Activated gamma-delta T cell treated with anti-CD3 and anti-CD28 coated beads, Interleukin-2, amount 50 U/mL, for 16 hours (primary cell): ENCODE measurements at places on chromosomes 1 and 21.

DNA sequence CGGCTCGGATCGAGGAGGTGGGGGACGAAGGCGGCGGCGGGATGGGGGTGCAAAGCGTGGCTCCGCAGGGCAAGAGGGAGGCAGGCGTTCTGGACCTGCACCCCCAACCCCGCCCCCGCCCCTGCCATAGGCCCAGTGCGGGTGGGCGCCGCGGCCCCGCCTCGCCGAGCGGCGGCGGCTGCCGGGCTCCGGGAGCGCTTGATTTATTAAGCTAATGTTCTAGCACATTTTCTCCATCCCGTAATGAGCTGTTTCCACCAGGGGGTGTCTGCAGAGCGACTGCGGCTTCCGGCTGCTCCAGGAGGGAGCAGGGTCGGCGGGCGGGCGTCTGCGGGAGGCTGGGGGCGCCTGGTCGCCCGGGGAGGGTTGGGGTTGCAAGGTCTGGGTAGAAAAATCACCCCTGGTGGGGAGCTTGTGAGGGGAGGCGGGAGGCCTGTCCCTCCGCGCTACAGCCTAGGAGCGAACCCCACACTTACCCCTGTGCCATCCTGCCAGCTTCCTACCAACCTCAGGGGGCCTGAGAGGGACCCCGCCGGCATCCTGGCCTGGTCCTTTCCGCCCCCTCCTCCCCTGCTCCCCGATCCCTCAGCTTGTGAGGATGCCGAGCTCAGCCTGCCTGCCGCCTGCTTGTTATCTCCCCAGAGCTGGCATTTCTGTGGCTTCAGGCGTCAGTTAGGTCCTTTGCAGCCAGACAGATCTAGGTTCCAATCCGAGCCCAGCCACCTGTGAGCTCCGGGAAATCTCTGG lies 48.5 kb upstream of the ACOT11 start:
- DNase-seq, result no peak

- DNase-seq, result no peak
These were observed 74.9 kb downstream of the NFASC start for GRCh38 chr1:204945565-204945977.

- no peak for DNase-seq
These were observed 48.9 kb downstream of the TMEM53 start for GRCh38 chr1:44625348-44625747.

GRCh38 chr1:39305555-39305954 lies 101.1 kb downstream of the MACF1 start:
- no peak for DNase-seq

DNA sequence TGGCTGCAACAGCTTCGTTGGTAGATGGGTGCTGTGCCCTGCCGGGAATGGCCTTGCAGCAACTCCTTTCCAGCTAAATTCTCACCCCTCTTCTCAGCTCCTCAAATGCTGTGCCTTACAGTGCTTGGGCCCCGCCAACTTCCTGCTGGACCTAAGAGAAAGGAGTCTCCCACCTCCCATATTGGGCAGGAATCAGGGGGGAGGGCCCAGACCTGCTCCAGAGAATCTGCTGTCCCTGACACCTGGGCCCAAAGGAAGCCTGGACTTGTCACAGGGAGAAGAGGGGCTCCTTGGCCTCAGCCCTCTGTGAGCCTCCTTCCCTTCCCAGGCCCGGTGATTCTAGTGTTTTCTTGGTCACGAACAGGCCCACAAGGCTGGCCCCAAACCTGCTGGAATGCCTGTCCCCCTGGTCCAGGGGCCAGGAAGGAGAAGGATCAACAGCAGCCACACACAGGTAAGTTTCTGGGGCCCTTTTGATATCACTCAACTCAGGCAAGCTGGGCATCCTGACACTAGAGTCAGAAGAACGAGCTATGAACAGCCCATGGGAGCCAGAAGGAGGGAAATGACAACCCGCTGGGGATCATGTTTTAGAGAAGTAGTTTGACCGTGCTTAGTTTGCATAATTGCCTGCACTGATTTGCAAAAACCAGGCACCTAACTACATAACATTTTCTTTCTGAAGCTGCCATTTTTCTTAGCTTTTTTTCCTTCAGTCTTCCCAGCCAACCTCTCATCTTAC lies 86.2 kb downstream of the CD247 start:
- DNase-seq, result no peak

DNA sequence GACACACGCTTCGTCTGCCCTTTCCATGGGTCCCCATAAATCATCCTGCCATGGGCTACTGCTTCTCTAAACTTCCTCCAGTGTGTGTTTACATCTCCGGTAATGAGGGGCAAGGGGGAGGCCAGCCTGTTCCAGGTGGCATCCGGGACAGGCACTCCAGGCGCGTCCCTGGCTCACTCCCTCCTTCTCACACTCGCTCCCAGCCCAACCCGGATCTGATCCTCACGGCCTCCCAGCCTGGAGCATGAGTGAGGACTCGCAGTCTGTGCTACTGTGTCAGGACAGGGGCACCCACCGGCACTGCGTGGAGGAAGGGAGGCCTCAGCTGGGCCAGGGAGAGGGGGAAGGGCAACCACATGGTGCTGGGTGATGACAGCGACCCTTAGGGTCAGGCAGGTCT lies 225.4 kb downstream of the TRABD2B start:
- no peak for DNase-seq

DNA sequence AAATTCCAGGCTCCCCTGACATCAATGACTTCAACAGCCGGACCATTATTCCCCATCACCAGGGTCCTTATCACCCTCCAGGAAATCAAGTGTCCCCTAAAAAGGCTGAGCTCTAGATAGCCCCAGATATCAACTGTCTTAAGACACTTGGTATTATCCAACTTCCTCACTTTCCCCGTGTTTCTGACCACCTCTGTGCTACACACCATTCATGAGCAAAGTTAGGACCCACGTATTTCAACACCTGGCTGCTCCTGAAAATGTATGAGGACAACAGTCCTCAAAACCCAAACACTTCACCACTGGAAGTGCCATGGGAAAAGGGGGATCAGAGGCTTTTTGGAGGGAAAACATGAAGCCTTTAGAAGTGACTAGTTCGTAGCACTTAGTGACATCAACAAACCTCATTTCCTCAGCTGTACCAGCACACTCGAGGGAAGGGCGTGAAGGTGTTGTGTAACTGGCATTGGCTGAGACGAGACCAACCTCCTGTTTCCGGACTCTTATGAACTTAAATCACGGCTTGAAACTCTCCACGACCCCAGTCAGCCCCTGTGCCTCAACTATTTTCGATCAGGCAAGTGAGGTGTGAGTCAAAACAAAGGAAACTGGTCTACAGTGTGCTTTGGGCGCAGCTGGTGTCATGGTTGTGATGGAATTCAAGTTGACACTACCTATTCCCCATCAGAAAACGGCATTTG lies 4.1 kb upstream of the CHD5 start:
- DNase-seq, result no peak

GRCh38 chr1:215584389-215584788 lies 17.3 kb downstream of the KCTD3 start:
- no peak for DNase-seq

- DNase-seq, result no peak
These were observed 39.1 kb upstream of the ID3 start for GRCh38 chr1:23598424-23598823.

GRCh38 chr1:41799723-41800122 lies 119.0 kb downstream of the HIVEP3 start:
- no peak for DNase-seq

GRCh38 chr1:45490121-45490625 lies 790 bp downstream of the TESK2 start:
- DNase-seq, result no peak

GRCh38 chr1:85628791-85629531 lies 48.4 kb downstream of the CCN1 start:
- DNase-seq, result no peak

- no peak for DNase-seq
These were observed 66.6 kb downstream of the MTR start for GRCh38 chr1:236861560-236862218.

GRCh38 chr1:232483826-232484225 lies 146.1 kb downstream of the SIPA1L2 start:
- no peak for DNase-seq

- no peak for DNase-seq
These were observed 256.6 kb downstream of the ST6GALNAC3 start for GRCh38 chr1:76330991-76331603.
